Stimulated activated CD4-positive, alpha-beta T cell treated with anti-CD3 and anti-CD28 coated beads, Interleukin-15, amount 100 ng/mL, for 1 hour (primary cell): ENCODE measurements at places on chromosomes 1 and 21.

DNA sequence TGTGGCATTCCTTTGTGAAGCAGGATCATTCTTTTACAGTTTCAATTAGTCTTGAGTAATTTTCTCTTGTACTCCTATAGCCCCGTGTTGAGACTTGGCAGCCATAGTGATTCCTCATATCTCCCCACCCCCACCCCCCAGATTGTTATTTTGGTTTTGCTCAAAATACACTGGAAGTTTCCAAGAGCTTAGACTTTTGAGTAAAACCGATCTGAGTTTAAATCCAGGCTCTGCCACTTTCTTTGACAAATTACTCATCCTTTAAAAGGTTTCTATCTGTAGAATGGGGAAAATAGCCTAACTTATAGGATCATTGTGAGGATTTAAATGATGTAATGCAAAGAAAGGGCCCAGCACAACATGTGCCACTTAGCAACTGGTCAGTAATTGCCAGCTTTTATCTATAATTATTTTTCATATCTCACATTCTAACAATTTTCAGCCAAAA, 53.1 kb upstream of the RC3H1 start:
- no peak for DNase-seq

- DNase-seq = no peak
Observed at GRCh38 chr1:25867210-25867991, 8.1 kb downstream of the PAQR7 start.

DNA sequence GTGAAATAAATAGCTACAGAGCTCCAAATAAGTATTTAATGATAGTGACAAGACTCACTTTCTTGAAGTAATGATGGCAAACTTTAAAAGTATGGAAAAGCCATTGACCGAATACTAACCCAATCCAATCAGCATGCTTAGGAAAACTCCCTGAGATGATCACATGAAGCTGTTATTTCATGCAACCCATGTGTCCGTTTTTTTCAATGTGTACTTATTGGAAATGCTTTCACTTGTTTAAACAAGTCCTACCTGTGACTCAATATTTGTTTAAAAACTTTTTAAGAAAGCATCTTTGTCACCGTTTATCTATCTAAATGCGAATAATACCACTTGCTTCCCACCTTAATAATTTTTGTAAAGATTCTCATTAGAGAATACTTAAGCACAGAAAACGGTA, 185.8 kb downstream of the NRIP1 start:
- DNase-seq = no peak

GRCh38 chr1:237500566-237500965, 390.2 kb downstream of the ZP4 start:
- DNase-seq = no peak

DNA sequence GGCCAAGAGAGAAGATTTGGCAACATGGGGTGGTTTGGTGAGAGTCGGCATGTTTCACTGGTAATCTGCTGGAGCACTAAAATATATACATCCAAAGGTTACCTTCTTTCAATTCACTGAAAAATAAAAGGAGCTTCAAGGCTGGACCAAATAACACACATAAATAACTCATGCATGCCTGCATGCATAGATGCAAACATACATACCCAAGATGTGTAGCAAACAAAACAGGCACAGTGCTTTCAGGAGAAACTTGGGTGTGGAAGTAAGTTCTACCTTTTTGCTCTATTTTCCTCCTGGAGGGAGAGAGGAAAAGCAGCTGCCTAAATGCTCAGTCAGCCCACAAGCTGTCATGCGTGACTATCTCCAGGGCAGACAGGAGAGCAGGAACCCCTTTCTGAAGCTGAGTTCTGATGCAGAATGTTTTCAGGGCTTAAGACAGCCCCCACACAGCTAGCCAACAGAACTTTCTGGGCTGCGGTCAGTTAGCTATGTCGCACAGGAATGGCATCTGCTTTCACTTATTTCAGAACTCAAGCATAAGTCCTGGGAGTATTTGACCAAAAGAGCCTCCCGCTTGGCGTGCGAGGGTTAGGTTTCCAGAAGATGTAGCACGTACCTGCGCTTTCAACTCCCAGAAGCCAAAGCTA, 166.2 kb downstream of the TOMM20 start:
- no peak for DNase-seq

DNA sequence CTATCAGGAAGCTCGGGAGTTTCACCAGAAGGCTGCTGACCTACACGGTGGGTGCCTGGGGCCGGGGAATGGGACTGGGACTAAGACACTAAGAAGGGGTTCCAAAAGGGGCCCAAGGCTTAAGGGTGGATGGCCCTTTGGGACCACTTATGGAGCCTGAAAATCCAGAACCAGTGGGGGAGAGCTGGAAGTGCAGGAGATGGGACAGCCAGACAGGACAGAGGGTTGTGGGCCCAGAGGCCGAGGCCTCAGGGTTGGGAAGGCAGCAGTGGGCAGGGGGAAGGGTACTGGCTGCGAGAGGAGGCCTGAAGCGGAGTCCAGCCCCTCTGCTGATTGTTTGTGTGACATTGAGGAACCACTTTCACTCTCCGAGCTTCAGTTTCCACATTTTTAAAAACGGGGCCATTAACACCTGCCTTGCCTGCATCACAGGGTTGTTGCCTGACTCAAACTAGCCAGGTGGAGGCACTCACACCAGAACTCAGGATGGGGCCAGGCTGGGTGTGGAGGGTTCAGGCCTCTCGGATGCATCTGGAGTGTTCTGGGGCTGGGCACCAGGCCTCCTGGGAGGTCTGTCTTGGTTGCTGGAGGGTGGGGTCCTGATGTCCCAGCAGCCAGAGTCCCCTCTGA, 3.0 kb downstream of the TTC24 start:
- no peak for DNase-seq

DNA sequence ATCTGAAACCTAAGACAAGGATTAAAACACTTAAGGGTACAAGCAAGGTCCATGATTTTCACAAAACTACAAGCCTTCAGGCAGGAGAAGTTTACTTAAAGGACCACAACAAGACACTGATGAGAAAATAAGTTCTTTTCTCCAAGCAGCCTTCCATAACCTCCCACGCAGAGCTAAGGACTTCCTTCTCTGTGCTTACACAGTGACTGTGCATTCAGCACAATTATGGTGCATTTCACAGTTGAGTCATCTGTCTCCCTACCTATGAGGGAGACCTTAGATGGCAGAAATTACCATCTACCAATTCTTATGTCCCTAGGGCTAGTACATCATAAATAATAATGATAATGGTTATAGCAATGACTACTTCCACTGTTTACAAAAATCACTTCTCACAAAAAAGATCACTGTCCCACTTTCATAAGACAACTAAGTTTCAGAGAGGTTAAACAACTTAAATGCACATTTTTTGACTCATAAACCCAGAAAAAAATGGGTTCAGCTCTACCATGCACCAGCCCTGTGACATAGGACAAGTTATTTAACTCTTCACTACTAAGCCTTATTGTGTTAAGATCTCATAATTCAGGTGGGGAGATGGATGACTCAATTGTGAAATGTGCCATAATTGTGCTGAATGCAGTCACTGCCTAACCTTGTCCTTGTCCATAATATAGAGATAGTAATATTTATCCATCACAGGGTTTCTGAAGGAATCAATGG, 45.3 kb downstream of the TARBP1 start:
- DNase-seq = no peak

GRCh38 chr1:56516539-56517252, 62.7 kb downstream of the PLPP3 start:
- no peak for DNase-seq

DNA sequence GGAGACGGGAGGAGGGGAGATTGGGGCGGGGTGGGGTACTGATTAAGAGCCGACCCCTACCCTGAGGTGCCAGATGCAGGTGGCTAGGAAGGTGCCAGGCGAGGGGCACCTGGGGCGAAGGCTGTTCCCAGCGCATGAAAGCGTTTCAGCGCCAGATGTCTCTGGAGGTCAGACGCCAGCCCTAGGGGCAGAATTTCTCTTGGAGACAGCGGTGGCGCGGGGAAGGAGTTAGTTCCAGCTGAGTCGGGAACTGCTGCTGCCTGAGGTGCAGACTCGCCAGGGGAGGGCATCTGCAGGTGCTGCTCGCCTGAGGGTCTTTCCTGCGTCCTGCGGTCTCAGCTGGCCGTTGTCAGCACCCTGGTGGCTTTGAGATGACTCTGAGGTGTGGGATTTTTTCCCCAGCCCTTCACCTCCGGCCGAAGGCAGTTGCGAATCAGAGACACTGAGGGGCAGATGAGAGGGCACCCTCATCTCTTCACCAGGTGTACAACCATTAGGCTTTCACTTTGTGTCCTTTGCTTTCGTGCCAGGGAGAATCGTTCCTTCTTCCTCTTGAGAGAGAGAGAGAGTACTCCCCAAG, 539 bp downstream of the CGN start:
- DNase-seq = no peak

DNA sequence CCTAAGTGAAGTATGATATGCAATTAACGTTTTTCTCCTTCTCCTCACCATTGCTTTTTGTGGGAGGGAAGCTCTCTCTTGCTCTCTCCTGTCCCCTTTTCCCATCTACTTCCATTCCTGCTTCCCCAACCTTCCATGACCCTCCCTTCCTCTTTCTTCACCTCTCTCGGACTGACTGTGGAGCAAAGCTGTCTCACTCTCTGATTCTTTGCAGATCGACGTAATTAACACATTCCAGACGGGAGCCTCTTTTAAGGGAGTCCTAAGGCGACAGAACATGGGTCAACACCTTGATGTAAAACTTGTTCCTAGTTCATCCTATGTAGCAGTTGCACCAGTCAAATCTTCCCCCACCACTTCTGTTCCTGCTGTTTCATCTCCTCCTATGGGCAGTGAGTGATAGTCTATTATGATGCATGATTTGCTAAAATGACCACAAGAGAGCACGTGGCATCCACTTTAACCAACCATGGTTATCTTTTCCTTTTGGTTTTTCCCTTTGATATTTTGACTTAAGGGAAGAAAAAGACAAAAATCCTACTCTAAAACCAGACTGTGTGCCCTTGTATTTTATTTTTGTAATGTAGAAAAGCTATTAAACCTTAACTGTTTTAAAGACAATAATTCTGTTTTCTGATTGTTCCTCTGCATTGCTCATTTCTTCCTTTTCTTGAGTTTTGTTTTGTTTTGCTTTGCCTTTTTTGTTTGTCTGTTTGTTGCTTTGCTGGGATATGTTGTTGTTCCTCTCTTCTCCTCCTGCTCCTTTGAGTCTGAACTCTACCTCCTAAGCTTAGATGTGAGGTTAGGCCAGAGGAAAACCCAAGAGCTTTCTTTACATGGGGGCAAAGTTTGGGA, 31.7 kb upstream of the LAX1 start:
- DNase-seq = no peak

DNA sequence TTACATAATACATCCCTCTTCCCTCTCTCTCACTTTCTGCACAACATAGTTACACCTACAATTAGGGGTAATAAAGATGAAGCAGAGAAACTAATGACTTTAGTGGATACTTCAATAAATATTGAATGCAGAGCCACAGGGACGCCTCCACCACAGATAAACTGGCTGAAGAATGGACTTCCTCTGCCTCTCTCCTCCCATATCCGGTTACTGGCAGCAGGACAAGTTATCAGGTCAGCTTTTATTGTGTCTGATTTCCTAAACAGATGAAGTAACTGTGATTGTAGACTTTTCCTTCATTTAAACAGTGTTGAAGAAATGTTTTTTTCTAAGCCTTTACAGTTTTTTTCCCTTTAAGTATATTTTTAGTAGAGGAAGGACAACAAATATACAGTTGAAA, 281.6 kb downstream of the TPR start:
- no peak for DNase-seq

GRCh38 chr21:45518742-45519141, 23.5 kb downstream of the SLC19A1 start:
- DNase-seq = no peak

DNA sequence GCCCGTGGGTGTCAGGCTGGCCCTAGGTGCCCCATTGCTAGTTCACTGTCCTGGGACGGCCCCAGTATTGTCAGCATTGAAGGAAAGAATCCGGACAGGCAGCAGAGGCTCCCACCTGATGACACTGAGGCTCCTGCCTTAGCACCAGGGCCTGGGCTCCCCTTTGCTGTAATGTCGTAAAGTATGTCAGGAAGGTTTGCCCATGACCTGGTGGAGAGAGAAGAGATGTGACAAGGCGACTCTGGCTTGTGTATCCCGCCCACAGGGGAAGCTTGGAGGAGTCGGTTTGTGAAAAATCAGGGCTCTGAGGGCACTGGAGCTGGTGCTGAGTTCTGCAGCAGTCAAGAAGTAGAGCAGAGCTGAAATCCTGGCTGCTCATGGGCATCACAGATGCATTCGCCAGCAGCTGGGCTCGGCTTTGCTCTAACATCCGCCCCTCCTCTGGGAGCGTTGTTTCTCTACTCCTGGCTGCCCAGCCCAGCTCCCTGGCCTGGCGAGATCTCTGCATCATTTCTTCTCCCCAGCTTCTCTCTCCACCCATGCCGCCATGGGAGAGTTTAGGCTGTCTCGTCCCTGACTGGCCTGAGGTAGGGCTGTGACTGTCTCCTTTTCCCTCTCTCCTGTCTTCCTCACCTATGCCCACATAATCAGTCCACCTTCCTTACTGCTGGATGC, 74.1 kb downstream of the ADARB1 start:
- no peak for DNase-seq

DNA sequence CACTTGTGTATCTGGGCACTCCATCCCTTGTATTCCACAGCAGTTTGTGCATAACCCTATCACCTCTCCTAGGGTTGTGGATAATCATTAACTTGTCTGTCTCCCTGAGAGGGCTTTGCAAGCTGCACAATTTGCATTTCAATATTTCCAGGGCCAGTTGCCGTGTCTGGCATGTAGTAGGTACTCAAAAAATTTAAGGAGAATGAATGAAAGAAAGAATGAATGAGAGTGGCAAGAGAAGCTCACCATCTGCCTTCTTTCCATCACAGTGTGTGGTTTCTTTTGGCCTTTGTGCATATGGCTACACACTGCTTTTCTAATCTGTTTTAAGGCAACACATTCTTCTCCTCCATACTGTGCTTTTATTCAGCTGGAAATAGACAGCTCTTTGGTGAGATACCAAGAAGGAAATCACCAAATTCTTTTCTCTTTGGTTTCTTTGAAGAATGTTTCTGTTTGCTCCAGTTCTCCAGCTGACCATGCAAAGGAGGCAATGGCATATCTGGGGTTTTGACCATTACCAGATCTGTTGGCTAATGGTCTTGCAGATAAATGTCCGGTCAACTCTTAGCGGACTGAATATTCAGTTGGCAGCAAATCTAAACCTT, 49.4 kb downstream of the NGF start:
- DNase-seq = no peak

DNA sequence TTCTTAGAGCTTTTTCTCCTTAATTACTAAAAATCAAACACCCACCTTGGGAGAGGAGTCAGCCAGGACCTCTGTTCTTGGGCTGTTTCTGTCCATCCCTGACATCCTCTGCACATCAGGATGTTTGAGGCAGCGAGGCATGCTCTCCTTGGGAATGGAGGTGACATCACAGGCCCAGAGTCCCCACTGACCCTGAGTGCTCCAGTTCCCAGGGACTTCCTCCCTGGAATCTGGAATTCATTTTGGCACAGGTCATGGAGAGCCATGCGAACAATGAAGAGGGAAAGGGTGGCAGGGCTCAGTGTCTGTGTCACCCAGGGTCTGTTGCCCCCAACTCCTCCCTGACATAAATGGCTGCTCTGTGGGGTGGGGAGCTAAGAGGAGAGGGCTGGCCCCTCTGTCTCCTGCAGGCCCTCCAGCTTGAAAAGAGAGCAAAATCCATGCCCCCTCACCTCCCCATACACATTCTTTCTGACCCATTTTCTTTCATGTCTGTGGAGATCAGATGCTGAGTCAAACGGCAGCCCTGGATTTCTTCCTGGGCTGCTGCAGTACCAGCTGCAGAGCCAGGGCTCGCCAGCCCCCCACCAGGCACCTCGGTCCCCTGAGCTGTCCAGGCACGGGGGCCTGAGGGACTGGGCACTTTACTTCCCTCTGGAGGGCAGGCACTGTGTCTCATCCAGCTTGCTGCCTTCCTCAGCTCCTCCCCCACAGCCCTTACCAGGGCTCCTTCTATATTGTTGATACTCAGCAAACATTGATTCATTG, 102.0 kb downstream of the NMNAT2 start:
- DNase-seq = no peak

GRCh38 chr1:155007251-155007828, 4.7 kb downstream of the ZBTB7B start:
- DNase-seq = no peak
